ENCODE measurements at places on chromosomes 4 and X. TPM values are rescaled to one million over a fixed set of nuclear protein-coding genes. Genes with fewer than 3 reads are reported as not detected.
A peak's percentile ranks its signal among the peaks of the same experiment; 100 is the strongest.

Gene CXCL5
- not detected for total RNA-seq

Gene GPRASP1
- total RNA-seq: 10.2 TPM

Gene DOCK11
- 43.2 TPM for total RNA-seq

Gene BCORL1
- 14.8 TPM for total RNA-seq

Gene CSAG1
- total RNA-seq: not detected

Gene DCHS2
- 0.71 TPM for total RNA-seq

Gene ZMAT1
- 5.4 TPM for total RNA-seq

Gene DIPK2B
- total RNA-seq: 27.6 TPM

Gene POF1B
- total RNA-seq: 1.0 TPM

Gene TKTL1
- total RNA-seq: 0.29 TPM

Gene RNF212
- total RNA-seq: 4.0 TPM

Gene MAGEA12
- not detected for total RNA-seq

Gene HAUS3
- 9.6 TPM for total RNA-seq

Gene ERCC6L
- total RNA-seq: 0.14 TPM

Gene STPG2
- 0.24 TPM for total RNA-seq

Gene GLRA3
- total RNA-seq: not detected

Gene ACE2
- total RNA-seq: 1.0 TPM

- no peak for DNase-seq
These were observed 114.2 kb upstream of the MAP3K15 start for GRCh38 chrX:19629541-19629940.

GRCh38 chr4:70583952-70584834 lies 7.9 kb upstream of the AMBN start:
- DNase-seq: no peak

GRCh38 chr4:27807207-27807606 lies 946.6 kb downstream of the STIM2 start:
- DNase-seq: no peak

GRCh38 chr4:54783402-54784110 lies 125.8 kb downstream of the KIT start:
- no peak for DNase-seq

DNA sequence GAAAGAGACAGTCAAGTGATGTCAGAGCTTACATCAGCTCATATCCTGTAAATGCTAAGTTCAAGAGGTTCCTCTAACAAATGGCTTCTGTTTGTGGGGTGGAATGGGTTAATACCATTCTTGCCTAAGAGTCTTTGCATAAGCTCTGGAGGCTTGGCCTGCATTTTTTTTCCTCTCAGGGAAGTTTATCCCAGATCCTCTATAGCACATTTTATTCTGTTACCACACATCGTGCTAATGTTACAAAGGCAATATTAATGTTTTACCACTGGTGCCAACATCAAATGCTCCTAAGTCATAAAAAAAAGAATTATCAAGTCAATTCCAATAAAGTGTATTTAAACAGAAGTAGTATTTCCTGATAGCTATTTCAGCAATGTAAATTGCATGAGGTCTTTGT lies 2.9 kb upstream of the ADH6 start:
- DNase-seq: no peak

DNA sequence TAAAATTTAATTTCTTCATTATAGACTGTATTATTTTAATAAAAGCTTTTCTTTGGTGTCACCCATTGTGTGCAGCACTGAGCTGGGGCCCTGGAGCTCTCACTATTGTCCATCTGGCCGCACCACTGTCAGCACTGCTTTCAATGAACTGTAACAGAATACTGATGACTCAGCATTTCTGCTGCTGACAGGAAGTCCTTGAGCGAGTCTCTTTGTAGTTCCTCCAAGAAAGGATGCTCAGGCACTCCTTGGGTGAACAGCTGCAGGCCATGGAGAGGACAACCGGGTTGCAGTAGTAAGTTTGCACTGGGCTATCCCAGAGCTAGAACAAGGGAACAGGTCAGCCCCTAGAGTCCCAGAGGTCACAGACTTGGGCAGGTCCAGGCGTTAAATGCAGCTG lies 81.6 kb downstream of the SORBS2 start:
- DNase-seq: no peak

- no peak for DNase-seq
These were observed 188.1 kb downstream of the QDPR start for GRCh38 chr4:17323554-17324385.

DNA sequence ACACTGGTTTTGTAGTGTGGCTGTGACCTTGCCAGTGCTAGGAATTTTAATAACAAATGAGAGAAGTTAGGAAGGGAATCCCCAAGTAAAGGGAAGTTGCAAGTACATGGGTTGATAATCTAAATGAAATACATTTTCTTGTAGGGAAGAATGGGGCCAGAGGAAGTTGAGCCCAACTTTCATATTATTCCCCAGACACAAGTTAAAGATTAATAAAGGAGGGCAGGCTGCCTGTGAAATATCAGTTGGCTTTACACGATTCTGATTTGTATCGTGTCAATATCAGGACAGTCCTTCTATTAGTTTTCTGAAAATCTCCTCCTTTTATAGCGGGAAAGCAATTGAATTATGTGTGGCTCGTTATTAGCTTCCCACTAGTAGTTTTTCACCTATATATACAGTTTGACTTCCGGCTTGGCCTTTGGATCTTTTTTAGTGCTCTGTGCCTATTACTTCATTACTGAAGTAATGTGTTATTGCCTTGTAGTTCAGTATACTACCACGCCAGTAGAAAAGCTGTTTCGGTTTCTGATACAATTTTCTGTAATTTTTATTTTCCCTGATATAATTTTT lies 1.7 kb downstream of the PDLIM5 start:
- no peak for DNase-seq

DNA sequence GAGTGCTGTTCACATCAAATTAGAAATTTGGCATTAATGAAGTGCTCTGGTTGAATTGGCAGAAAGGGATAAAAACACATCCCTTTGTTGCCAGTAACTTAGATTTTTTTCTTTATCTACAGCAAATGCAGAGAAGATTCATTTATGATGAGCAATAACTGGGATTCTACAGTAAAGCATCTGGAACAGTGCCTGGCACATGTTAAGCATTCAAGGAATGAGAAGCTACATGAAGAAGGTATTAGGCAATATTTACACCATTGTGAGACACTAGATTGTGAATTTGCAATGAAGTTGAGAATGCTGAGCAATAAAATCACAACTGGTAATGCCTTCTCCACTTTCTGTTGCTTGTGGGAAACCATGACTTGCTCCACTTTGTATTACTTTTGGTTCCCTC lies 33.5 kb downstream of the PCDH19 start:
- no peak for DNase-seq

DNA sequence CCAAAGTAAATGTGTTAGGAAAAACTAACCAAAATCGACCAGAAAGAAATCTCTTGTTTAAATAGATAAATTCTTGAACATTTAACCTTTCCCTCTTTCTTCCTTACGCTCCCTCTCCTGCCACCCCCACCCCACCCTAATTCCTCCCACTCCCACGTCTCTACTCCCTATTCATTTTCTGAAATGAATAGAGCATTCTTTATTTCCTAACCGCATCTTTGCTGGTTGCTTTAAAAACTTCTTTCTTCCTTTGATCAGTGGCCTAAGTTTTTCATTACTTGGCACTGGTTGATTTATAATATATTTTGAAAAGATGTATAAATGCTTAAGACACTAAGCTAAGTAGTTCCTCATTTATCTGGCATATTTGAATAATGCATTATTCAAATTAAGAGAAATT lies 33.9 kb downstream of the BMPR1B start:
- DNase-seq: no peak

GRCh38 chr4:8560265-8561047 lies 19.7 kb upstream of the GPR78 start:
- peak; percentile 74 for DNase-seq

DNA sequence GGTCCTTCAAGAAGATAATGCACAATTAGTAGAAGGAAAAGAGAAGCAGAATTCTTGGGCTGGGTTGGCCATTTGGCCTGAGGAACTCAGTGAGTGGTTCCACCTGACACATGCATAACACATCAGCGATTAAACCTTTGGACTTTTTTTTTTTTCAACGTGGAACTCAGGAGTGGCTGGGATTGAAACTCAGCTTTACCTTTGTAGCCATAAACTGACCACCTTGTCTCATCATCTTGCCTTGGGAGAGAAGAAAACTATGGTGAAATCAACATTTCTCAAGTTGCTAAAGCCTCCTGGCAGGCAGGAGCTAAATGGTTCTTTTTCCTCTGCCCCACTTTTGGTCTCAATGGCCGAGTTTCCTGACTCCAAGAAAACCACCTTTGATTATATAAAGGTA lies 16.3 kb downstream of the PTTG2 start:
- DNase-seq: no peak

DNA sequence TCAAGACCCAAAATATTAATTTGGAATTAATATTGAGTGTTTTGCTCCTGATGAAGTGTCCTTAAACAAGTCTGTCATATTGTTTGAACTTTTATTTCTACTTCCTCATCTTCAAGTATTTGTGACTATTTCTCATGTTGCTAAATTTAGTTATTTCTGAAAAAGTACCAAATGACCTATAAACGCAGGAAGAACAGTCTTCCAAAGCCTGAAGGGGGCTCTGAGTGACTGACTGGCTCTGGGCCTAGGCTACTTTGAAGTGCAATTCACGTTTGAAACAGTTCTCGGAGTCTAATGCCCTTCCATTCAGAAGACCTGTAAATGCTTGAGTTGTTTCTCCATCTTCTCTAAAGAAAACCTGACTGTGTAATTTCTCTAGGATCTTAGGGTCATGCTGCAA lies 26.5 kb downstream of the GALNT7 start:
- no peak for DNase-seq

- no peak for DNase-seq
These were observed 9.5 kb upstream of the BMP2K start for GRCh38 chr4:78766650-78767049.

GRCh38 chr4:141705048-141705746 lies 68.8 kb downstream of the IL15 start:
- DNase-seq: no peak

GRCh38 chr4:169314906-169315305 lies 44.1 kb upstream of the SH3RF1 start:
- DNase-seq: no peak

- DNase-seq: no peak
These were observed 99.0 kb downstream of the AFF2 start for GRCh38 chrX:148599404-148599803.

GRCh38 chr4:59647500-59647899 lies 1552.6 kb upstream of the ADGRL3 start:
- DNase-seq: no peak
